ENCODE measurements at places on chromosomes 1 and 21.

- DNase-seq, result peak; percentile 40
Measured at GRCh38 chr1:7669559-7670311, 101.4 kb upstream of the VAMP3 start.

DNA sequence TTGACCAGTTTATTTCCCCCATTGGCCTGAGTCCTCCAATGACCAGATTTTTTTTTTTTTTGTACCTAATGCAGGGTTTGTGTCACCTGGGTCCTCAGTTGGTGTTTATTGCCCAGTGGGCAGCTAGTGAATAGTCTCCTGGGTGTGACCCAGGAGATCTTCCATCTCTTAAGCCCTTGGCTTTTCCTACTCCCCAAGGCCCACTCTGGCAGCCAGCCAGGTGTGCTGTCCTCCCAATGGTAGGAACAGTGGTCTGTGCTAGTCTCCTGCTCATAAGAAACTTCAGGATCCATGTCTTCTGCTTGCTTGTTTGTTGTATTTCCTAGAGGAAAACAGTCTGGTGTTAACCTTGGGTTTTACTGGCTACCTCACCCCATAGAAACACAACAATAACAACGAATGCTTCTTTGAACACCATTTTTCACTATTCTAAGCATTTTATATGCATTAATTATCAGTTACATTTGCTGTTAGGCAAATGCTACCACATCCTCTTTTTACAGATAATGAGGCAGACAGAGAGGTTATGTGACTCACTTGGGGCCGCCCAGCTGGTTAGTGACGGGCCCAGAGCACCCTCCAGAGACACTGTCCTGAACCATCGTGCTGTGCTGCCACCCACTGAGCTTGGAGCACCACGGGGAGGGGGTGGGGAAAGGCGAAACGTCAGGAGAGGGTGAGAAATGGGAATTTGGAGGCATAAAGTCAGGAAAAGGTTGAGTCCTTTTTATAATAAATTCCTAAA, 107.5 kb downstream of the HIVEP3 start:
- peak; percentile 40 for DNase-seq

DNA sequence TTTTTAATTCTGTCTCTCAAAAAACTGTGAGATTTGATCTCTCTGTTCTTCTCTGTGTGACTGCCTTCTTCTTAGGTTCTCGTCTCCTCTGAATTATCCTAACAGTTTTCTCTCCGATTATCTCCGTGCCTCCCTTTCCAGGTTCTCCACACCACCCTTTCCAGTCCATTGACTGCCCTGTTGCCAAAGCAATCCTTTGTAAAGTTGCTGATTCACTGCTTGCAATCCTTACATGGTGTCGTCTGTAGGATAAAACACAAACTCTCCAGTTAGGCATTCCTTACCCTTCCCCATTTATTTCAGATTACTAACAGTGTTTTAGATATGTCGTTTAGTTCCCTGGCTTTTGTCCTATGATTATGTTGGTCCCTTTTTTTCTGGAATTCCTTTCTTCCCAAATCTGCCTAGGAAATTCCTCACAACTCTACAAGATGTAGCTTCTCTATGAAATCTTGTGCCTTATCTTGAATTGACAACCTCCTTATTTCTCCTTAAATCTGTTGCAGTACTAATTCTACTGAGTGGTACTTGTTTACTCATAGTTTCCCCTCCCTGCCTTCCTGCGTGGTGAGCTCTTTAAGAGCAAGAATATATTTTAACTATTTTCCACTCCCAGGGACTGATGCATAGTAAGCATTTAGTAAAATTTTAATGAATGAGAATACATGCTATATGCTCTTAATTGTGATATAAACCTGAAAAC, 22.3 kb downstream of the RCOR3 start:
- DNase-seq, result peak; percentile 38

DNA sequence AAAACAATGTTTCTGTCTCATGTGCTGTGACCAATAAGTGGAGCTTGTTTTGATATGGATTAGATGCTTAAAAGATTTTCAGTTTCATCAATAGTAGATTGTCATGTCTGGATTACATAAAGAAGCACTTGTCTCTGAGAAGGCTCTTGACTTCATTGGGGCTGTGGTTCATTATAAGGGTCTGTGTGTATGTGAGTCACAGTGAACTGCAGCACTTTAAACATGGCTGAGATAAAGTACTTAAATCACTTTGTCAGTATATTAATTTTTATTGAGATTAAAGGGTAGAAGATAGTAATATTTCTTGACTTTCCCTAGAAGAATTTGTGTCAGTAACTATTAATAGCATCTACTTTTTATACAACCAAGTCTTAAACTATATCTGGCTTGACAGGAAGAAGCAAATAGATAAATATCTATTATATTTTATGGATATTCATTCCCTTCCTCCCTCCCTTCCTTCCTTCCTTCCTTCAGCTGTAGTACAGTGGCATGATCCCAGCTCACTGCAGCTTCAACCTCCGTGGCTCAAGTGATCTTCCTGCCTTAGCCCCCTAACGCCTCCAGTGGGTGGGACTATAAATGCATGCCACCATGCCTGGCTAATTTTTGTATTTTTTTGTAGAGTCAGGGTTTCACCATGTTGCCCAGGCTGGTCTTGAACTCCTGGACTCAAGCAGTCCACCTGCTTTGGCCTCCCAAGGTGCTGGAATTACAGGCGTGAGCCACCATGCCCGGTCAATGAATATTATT, 48.8 kb downstream of the ZFYVE9 start:
- DNase-seq, result no peak

DNA sequence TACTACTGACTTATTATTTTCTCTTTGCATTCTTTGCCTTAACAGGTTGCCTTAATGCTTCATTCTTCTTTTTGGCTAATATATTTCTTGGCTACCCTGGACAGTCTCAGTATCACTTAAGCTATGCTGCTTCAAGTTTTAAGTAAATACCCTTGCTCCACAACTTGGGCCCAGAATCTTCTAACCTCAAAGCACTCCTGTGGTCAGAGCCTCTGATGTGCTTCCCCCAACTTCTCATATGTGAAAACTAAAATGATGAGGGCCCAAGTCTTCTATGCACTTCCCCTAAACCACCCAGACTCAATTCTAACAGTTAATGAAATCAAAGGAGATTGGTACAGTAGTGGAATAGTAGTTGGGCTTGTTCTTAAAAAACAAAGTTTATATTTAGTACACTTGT, 314.1 kb downstream of the PLPP3 start:
- DNase-seq, result no peak

DNA sequence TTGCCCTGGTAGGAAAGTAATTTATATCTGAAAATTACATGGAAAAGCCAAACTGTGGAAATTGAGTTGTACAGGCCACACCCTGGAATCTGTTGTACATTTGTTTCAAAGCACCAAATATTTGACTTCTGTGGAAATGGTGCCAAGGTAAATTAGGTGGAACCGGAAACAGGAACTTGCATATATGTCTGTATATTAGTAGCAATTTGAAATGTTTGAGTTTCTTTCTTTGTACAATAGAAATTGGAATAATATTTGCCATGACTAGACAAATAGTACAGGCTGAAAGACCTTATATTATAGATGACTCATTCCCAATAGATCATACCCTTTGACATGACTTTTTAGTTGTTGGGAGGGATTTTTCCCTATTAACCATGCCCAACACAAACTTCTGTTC, 10.5 kb upstream of the TAF1A start:
- no peak for DNase-seq

DNA sequence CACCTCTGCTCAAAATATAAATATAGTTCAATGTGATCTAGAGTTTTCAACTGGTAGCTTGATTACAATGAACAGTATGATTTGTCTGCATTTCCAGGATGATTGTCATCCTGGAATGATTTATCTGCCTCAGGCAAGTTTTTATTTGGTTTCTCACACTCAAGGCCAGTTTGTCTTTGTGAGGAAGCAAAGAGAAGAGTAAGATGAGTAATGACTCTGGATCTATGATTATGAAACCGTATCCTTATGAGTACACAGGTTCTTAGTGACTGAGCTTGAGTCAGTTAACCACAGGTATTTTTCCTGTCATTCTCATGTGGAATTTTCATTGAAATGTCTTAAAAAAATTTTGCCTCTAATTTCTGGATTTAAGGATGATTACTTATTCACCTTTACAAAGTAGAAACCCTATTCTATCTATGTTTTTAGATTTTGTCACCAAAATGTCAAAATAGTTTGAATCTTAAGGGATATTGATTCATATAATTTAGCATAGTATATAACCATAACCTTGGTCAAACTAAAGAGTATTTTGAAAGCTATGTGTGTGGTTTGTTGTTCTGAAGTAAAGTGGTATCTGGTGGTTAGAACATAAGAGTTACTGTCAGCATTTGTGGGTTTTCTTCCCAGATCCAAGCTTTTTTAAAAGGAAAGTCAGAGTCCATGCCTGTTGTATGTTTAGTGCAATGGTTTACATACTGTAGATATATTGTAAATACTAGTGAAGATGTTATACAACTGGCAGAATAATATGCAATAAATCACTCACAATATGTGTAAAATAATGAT, 145.0 kb downstream of the RASAL2 start:
- DNase-seq, result peak; percentile 99

GRCh38 chr1:230068952-230069684, 2.1 kb downstream of the GALNT2 start:
- no peak for DNase-seq

DNA sequence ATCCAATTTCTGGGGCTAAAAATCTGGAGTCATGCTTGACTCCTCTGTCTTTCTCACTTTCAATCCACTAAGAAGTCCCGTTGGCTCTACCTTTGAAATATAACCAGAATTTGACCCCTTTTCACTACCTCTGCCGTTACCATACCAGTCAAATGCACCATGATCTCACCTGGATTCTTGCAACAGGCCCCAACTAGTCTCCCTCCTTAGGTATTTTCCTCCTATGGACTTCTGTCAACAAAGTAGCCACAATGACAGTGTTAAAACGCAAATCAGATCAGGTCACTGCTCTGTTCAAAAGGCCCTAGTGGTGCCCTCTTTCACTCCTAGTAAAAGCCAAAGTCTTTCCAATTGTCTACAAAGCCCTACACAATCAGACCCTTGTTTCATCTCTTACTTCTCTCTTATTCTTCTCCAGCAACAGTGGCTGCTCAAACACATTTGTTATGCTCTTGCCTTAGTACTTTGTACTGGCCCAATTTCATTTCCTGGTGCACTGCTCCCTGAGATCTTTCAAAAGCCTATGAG, 35.7 kb upstream of the AGL start:
- no peak for DNase-seq

- no peak for DNase-seq
Measured at GRCh38 chr1:118989878-118990378, 1.8 kb upstream of the TBX15 start.

GRCh38 chr1:107991371-107992066, 26.5 kb upstream of the VAV3 start:
- DNase-seq, result no peak

DNA sequence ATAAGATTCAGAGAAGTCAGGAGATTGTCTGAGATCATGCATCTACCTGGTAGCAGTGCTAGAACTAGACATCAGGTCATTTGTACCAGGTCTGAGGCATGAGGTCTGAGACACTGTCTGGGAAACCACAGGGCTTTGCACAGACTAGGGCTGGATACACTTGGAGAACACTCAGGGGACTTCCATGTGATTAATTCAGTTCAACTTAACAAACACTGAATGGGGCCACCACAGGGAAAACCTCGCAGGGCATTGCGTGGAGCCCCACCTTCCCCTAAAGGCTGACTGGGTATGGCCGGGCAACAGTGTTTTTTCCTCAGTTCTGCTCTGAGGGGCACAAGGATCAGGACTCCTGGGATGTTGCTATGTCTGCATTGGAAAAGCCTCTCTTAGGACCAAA, 86.5 kb upstream of the WARS2 start:
- no peak for DNase-seq

DNA sequence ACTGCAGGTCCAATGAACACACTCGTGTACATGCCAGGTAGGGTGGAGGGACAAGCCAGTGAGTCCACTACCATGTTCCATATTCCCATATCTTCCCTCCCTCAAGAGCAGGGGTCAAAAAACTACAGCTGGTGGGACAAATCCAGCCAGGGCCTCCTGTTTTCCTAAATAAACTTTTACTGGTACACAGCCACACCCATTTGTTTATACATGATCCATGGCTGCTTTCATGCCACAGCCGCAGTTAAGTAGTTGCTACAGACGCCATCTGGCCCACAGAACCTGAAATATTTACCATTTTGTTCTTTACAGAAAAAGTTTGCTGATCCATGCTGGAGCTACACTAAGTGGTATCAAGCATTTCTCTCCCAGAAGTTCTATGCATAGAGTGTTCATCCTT, 42.4 kb downstream of the CASQ2 start:
- DNase-seq, result no peak

DNA sequence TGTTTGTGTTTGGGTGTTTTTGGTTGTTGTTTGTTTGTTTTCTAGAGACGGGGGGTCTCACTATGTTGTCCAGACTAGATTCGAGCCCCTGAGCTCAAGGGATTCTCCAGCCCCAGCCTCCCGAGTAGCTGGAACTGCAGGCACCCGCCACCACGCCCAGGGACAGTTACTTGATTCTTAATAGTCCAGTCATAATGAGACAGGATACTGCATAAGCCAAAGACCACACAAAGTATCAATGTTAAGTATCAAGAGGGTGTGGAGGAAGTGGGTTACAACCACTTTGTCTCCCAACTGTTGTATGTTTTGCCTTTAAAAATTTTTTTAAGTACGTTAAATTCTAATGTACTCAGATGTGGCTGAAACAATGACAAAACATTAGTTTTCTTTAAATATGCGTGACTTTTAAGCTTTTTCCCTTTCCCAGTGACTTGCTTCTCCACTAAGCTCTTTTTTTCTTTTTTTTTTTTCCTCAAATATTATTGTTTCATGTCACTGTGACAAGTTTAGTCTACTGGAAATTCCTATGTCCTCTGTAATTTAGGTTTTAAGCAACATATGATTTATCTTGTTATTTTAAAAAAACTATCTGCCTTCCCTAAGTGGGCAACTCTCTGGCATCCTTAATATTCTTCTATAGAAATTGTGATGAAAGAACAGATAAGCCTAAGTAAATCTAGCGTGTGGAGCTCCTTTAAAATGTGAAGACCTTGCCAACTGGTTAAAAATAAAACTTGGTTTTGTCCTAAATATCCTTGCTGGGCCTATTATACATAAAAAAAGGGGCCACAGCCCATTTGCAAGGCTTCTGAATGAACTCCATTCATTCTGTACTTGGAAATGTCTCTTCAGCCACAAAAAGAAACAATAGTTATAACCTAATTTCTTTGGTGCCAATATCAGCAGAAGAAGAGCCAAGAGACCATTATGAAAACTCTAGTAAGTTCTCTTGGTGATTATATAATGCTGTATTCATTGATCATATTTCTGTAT, 56.2 kb upstream of the DPH5 start:
- no peak for DNase-seq

- DNase-seq, result peak; percentile 8
Measured at GRCh38 chr1:167905671-167906070, 8.3 kb downstream of the ADCY10 start.

- no peak for DNase-seq
Measured at GRCh38 chr1:79815115-79815514, 808.6 kb upstream of the ADGRL4 start.

GRCh38 chr1:150887018-150887417, at the start of gene CTXND2:
Gene CTXND2, plus strand, starts transcription at chr1:150887136. Its CDS starts 25,179 bp downstream, at chr1:150912315.
- peak; percentile 77 for DNase-seq

DNA sequence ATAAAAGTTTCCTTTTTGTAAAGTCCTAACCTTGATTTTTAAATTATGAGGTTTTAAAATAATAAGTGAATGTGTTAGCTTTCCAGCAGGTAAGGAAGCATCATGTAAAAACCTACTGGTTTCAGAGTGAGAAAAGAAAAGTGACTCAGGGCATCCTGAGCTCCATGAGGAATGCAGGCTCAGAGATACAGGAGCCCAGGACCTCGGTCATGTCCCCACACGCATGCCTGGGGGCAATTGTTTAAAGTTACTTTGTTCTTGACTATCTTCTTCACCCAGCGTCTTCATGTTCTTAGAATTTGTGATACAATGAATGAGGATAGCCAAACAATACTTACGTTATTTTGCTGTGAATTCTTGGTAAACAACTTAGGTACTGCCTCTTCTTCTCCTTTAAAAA, 117.4 kb upstream of the PLPPR5 start:
- no peak for DNase-seq
